ENCODE measurements at places on chromosomes 5 and 9.
A peak's percentile ranks its signal among the peaks of the same experiment; 100 is the strongest.

DNA sequence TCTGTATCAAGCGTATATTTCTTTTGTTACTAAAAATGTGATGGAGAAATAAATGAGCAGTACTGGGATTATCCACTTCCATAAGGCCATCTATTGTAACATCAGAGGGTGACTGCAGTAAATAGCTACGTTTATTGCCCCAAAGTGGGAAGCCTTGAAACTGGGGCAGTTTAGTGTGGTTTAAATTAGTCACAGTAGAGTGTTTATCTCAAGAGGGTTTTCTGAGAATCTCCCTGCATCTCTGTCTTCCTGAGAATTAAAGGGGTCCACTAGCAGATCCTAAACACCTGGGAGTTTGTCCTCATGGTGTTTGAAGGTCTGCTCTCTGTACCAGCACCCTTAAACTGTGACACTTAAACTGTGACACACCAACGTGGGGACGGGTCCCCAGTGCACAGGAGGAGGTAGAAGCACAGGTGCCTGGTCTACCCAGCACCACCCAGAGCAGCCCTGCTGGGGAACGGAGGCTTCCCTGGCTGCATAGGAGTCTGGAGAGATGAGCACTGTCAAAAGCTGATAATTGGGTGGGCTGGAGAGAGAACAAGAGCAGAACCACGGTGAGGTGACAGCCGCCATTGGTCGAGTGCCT, 25.2 kb downstream of the PRRC2B start:
- no peak for DNase-seq

- DNase-seq: no peak
Observed at GRCh38 chr5:107640568-107640967, 30.2 kb downstream of the EFNA5 start.

DNA sequence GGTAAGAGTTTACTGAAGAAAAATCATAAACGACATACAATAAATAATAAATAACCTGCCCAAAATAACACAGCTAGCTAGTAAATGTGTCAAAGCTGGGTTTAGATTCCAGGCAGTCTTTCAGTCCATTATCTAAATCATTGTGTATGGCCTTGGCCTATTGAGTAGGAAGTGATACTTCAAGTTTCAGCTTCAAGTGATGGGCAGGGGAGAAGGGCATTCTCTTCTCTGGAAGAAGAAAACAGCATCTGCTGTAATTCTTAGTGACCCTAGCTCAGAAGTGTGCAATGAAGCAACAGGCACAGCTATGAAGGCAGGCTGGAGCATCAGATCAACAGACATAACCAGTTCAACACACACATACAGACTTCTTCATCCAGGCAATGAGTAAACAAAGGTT, 42.5 kb downstream of the FNIP1 start:
- DNase-seq: no peak

DNA sequence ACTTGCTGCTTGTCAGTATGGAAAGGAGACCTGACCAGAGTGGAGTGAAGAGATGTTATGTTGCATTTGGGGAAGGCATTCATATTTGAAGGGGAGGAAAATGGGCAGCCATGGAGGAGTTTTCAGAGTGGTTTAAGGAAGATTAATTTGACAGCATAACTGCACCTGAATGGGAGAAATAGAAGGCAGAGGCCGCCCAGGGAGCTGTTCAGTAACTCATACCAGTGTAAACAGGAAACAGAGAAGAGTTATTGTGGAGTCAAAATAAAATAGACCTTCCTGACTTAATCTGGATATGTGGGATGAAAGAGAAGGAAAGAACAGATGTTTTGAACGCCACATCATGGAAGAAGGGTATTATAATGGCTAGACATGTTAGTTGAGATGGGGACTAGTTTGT, 13.4 kb downstream of the SLC44A1 start:
- DNase-seq: no peak

DNA sequence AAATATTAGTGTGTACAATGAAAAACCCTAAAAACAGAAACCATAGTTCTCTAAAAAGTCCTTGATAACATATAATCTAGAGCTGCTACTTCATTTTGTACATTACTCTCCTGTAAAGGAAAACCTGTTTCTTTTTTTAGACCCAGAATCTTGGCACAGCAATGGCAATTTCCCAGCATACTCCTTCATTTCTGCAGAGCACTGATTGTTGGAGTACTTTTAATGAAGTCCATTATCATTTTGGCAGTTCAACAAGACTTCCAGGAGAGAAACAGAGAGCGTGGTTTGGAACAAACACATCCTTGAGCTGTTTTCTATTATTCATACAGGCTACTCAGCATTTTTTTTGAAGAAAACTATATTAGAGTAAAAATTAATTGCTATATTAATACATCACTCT, 22.7 kb upstream of the MROH2B start:
- DNase-seq: no peak

DNA sequence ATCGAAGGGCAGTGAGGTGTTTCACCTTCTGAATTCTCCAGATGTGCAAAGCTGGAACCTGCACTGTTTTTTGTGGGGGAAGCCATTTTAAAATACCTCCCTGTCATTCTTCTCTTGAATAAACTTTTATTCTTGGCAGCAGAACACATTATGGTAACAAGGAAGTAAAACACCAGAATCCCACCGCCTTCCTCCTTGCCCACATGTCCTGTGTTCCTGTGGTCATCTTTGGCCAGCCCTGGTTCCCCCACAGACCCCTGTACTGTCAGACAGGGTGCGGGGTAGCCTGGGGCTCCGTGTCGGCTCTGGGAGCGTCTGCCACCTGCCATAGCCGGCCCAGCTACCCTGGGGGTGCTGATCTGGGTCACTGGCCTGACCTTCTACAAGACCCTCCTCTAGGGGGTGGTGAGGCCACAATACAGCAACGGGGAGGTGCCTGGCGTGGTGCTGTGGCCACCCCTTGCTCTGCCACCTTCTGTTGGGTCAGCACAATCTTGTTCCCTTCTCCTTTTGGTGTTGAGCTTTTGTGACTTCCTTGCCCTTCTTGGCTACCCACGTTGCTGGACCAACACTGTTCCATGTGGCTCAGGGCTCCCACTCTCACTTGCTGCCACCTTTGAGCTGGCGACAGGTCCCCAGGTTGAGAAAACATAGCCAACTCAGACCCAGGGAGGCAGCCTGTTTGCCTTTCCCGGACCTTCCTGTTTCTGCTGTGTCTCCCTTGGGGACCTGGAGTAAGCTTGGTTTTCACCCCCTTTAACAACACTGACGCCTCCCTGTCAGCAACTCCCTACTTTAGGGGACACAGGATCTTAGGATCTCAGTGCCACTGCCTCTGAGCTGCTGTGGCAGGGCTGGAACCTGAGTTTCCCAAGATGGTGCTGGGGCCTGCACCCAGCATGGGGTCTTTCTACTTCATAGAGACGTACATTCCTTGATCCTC, 4.8 kb downstream of the WNK2 start:
- no peak for DNase-seq

DNA sequence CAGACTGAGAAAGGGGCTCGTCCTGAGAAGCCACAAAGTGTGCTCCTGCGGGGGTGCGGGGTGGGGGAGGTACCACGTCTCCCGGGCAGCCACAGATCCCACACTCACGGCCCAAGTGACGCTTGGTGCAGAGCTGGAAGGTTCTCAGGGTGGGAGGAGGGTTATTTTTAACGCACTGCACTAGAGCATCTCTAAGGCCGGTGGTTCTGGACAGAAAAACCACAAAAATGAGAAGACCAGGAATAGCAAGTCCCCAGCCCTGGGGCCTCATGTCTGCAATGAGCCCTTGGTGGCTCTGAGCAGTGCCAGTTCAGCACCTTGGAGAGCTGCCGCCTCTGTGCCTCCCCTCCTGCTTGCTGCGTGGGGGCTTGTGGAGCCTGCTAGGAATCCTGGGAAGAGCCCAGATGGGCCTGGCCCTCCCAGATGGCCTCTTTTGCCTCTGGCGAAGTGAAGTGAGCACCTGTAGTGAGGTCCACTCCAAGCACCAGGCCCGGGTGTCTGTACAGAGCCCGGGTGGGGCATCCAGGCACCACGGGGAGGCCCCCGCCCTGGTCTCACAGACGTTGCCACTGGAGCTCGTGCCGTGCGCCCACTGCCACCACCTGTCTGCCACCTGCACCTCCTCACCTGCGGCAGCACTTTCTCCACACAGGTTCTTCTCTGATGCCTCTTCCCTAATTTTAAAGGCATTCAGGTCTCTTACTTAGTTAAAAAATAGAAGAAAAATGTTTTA, 48.9 kb upstream of the CACNA1B start:
- DNase-seq: no peak

DNA sequence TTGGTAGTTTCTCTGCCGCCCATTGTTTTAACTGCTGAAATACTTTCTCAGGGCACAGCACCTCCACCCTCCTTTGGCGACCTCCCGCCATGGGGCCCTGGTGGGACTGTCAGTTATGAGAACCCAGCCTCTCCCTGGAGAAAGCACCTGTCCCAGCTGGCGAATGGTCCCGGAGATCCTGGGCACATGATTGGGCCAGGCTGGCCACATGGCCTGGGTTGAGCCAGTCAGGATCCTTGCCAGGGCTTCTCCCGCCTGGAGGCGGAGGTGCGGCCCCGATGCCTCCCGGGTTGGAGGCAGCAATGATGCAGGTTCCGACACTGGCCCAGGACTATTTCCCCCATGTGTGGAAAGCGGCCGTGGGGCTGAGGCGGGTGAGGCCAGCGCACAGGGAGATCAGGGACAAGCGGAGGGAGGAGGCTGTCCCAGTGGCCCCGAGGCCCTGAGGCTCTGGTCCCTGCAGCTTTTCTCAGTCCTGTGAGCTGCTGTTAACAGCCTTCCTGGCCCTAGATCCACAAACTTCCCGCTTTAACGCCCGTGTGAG, 13.6 kb downstream of the UNC5A start:
- DNase-seq: no peak

- DNase-seq: peak; percentile 55
Observed at GRCh38 chr9:129482521-129483414, 138.1 kb downstream of the C9orf50 start.

GRCh38 chr9:135711391-135711790, 9.4 kb downstream of the KCNT1 start:
- no peak for DNase-seq

- no peak for DNase-seq
Observed at GRCh38 chr9:135819905-135820304, 87.4 kb downstream of the CAMSAP1 start.

DNA sequence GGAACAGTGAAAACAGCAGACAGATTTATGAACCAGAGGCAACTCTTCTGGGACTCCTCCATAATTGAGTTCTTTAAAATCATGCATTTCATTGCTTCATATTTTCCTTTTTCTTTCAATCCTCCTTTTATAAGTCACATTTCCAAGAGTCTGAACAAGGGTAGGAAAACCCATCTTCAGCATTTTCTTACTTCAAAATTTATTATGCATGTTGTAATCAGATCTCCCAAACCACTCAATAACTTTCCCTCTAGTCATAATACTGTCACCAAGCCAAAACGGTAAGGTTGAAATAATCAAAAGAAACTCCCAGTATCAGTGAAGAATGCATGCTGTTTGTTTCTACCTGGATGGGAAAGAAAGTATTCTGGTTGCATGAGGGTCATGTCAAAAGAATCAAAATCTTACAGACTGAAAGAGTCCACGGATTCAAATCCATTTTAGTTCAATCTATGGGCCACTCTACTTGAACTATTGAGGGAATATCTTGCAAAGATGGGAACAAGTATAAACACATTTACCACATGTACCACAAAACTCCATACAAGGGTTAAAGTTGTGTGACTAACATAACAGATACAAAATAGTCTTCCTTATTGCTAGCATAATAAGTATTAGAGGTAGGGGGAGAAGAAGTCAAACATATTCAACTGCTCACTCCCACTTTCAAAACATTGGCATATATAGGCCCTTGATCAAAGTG, 797.3 kb downstream of the MAT2B start:
- DNase-seq: no peak

GRCh38 chr5:86917117-86917579, 299.4 kb downstream of the COX7C start:
- DNase-seq: no peak

DNA sequence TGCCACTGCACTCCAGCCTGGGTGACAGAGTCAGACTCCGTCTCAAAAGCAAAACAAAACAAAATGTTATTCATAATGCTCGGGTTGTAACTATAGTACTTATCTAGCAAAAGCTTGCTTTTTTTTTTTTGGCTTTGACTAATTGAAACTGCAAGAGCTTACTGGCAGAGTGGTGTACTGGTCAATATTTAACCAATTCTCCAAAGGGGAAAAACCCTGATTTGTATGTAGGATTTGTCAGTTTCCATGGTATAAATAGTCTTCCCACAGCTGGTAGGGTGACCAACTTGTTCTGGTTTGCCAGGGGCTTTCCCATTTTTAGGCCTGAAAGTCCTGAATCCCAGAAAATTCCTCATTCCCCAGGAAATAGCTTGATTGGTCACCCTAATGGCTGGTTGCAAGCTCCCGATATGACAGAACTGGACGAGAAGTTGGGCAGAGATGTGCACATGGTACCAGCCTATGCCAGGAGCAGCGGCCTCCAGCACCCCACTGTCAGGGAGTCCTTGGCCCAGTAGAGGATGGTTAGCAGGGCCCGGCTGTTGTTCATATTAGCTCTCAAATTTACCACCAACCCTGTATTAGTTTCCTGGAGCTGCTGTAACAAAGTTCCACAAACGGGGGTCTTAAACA, 58.0 kb downstream of the FXN start:
- DNase-seq: no peak

DNA sequence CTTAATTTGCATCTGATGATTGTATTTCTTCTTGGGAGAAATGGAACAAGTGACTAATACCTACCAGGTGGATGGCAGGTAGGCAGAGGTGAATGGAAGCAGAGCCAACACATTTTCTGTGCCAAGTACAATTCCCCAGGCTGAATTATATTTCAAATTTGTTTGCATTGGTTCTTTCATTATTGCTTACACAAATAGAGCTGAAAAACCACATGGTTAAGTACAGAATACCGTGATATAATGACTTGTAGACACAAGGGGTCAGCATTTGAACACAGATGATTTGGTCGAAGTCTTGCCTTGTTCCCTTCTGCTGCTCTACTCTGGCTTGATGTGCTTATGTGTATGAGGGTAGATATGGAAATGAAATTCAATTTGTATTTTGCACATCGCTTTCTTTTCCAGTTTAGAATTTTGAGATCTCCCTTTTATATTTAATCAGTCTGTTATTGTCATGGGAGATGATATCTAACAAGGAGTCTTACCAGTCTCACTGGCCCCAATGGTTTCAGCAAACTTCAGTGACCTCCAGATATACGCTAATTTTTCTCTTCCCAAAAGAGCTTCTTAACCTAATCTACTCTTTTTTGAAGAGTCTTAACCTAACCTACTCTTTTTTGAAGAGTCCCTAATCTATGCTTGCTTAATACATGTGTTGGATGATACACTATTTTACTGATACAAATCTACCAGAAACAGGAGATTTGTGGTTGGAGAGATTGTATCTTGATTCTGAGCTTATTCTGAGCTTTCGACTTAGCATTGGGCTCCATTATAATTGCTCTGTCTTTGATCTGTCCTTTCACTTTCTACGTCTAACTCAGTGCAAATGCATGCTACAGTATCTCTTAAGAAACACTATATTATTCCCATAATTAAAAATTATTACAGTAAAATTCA, 88.1 kb downstream of the PCSK1 start:
- DNase-seq: no peak

- DNase-seq: no peak
Observed at GRCh38 chr5:90399251-90399650, 10.3 kb downstream of the CETN3 start.

GRCh38 chr5:82150559-82150958, 127.6 kb downstream of the RPS23 start:
- no peak for DNase-seq

GRCh38 chr5:42351956-42352355, 71.3 kb upstream of the GHR start:
- no peak for DNase-seq

GRCh38 chr9:37619806-37620205, 27.4 kb upstream of the TOMM5 start:
- DNase-seq: no peak
